ENCODE measurements at places on chromosomes 13 and 19. TPM values are rescaled to one million over a fixed set of nuclear protein-coding genes. Genes with fewer than 3 reads are reported as not detected.

- DNase-seq, result peak; percentile 97
Measured at GRCh38 chr19:7852851-7853769, 21.1 kb downstream of the PRR36 start.

DNA sequence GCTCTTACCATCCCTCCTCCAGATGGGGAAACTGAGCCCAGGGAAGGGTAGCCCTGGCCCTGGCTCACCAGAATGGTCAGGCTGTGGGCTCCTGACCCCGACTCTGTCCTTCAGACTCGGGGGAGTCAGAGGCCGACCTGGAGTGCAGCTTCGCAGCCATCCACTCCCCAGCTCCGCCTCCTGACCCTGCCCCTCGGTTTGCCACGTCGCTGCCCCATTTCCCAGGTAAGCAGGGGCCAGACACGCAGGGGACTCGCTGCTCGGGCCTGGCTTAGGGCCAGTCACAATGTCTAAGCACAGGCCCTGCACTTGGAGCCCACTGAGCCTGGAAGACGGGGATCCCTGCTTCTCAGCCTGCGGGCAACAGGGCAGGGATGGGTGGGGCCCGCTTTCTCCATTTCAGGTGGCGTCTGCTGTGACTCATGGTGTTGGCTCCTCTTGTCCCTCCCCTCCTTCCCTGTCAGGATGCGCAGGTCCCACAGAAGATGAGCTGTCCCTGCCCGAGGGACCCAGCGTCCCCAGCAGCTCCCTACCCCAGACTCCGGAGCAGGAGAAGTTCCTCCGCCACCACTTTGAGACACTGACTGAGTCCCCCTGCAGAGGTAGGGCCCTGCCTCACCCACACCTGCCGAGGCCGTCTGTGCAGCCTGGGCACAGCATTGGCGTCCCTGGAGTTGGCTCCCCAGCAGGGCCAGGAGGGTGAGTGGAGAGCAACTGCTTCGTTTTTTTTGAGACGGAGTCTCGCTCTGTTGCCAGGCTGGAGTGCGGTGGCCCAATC, 9.2 kb upstream of the OVOL3 start:
- DNase-seq, result no peak

DNA sequence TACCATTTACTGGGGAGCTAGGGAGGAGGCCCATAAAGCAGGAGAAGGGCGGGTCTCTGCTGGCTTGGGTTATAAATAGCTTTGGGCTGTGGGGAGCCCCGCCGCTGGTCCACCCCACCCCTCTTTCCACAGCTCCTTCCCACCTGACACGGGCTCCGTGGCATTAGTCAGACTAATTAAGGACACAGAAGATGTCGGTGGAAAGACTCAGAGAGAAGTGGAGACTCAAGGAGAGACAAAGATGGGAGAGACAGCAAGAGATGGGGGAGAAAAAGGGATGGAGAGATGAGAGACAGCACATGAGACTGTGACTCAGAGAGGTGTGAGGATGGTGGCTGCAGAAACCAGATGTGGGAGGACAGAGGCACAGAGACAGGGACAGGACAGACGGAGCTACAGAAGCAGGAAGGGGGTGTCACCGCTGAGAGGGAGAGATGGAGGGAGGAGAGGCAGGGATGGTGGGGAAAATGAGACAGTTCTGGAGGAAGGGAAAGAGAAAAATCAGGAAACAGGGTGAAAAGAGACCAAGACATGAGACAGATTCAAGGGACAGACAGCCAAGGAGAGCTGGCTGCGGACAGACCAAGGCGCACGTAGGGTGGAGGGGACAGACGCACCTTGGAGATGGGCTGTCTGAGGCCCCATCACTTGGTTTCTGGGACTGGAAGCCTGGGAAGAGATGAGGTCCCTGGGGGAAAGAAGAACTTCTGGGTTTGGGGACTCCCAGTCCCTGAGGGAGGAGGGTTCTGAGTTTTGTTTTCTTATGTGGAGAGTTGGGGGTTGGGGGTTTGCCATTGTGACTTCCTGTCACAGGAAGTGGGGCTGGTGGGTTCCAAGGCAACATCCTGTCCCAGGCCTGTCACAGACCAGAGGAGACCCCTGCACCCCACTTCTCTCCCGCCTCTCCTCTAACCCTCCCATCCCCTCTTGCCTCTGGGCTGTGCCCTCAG, 4.1 kb downstream of the ARHGEF1 start:
- no peak for DNase-seq

GRCh38 chr19:53876651-53877224, 5.3 kb upstream of the PRKCG start:
- DNase-seq, result no peak

GRCh38 chr13:72290962-72291681, 424.1 kb upstream of the DACH1 start:
- DNase-seq, result peak; percentile 56

BCL3 gene
- total RNA-seq, result 1.8 TPM

F7 gene
- total RNA-seq, result 4.0 TPM

ZNF208 gene
- total RNA-seq, result not detected

Measured in endodermal cell (in vitro differentiated cells).